NCI-H1436 treated with DMSO at 0.1 percent for 48 hours (cell line): ENCODE measurements at places on chromosomes 1 and 21.

DNA sequence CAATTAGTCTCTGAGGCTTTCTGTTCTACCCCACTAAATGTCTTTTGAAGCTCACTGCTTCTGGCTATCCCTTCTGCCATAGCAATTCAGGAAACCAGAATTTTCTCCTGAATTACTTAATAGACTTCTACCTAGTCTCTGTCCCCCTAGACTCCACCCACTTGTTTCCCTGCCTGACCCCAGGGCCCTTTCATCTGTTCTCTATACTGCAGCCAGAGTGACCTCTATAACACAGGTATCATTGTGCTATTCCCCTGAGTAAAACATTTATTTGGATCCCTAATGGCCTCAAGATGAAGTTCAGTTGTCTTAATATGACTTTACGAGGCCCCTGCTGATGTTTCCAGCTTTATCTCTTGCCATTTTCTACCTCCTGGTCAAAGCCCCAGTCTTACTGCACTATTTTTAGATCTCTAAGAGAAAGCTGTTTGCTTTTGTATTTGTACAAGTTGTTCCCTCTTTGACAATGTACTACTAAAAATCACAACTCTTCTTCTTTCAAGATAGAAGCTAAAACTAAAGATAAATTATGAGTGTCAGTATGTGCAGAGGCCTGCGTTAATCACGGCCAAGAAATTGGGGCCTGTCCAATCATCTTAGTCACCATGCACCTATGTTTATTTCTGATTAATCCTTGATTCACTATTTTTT, 54.5 kb downstream of the ATP1B1 start:
- no peak for DNase-seq

- DNase-seq = no peak
Observed at GRCh38 chr1:107486349-107486748, 345.5 kb downstream of the NTNG1 start.

DNA sequence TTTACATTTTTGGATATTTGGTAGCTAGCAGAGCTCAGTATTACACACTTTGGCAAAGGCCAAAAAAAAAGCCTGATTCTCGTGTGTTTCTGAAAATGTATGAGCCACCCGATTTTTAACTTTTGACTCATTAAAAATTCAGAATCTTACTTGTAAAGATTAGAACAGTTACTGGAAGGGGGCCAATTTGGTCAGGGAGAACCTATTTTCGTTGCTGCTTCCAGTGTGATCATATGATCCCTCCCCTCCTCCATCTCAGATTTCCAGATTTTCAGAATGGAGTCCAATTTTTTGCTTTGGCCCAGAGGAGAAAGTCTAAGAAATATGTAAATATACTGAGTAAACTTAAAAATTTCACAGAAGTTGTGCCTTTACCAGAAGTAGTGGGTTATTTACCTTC, 3.2 kb upstream of the OR2AK2 start:
- DNase-seq = no peak

DNA sequence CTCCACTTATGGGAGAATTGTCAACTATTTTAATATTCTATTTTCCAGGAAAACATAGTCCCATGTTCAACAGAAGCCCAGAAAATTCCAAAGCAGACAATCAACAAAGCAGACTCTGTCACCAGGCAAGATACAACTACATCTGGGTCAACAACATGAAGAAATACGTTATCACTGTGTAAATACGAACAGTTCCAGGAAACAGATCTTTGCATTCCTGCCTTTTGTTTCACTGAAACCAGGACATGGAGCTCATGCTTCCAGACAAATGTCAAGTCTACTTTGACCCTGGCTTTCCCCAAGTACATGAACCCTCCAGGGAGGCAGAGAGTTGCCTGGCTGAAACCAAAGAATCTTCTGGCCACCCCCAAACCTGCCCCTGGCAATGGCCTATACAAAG, 106.7 kb downstream of the SETD4 start:
- DNase-seq = no peak

- DNase-seq = no peak
Observed at GRCh38 chr21:33037501-33037900, 11.8 kb downstream of the OLIG2 start.

- DNase-seq = no peak
Observed at GRCh38 chr1:187091666-187092065, 262.9 kb downstream of the PLA2G4A start.

DNA sequence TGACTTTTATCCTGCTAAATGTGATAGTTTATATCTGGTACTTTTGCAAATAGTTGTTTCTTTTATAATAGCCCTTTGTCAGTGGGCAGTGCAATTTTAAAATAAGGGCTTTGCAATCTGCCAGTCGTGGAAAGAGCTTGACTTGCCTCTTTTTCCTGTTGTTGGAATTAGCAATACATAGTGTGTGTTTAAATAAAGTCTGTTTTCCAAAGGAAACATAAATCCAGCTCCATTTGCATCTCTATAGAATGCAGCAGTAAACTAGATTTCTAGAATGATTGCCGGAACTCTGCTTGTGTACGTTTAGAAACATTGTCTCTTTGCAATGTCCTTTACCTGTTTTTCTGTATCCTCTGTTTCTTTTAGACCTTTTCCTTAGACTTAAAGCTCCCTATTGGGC, 33.1 kb downstream of the GABPA start:
- DNase-seq = no peak

DNA sequence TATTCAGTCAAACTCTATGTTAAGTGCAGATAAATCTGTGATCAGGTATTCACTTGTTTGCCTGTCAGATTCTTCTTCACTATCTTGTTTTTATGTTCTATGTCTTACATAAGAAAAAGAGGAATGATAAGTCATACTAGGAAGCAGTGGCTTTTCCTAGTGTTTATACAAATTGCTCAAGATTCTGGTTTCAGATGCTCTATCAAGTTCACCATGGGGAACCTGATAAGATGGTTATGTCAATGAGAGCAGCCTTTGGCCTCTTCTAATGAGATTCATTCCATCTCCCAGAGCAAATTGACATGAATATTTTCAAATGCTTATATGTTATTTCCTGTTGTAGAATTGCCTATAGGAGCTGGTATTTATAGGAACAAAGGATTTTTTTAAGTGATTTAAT, 218.8 kb upstream of the TMPRSS15 start:
- DNase-seq = no peak

DNA sequence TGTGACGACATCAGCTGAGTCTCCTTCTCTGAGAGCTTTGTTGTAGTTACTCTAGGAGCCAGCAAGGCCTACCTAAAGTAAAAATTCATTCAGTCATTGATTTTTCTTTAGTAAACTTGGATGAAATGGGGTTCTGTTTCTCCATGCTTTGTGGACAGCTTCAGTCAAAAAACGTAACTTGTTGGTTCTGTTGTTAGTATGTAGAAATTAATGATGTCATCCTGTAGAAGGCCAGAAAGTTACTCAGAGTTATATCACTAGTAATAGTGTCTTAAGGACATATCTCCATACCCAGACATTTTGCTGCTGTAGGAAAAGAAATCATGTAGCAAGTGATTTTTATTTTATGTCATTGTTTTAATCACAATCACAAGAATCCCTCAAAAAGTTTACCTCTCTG, 43.0 kb downstream of the KDM1A start:
- no peak for DNase-seq

DNA sequence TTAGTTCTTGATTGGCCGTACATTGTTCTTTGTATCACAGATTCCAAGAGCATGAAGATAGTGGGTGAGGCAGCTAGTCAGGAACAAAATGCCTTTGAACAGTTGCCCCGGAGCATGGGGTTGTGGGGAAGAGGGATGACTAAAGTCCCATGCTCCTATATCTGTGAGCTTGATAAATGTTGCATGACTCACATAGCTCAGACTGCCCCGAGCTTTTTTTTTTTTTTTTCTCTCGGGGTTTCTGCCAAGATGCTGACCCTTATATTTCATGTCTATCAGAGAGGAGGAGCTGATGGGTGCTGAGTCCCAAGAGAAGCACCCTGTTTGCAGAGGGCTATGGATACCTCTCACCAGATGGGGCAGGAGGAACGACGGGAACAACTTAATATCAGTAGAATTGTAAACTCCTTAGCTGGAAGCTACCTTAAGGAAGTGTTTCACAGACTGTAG, 40.6 kb downstream of the SRRM1 start:
- no peak for DNase-seq

GRCh38 chr1:93617670-93618499, 63.8 kb downstream of the BCAR3 start:
- no peak for DNase-seq

GRCh38 chr1:51170342-51170741, 65.7 kb upstream of the RNF11 start:
- no peak for DNase-seq

GRCh38 chr1:73626326-73626725, 571.6 kb downstream of the LRRIQ3 start:
- no peak for DNase-seq

DNA sequence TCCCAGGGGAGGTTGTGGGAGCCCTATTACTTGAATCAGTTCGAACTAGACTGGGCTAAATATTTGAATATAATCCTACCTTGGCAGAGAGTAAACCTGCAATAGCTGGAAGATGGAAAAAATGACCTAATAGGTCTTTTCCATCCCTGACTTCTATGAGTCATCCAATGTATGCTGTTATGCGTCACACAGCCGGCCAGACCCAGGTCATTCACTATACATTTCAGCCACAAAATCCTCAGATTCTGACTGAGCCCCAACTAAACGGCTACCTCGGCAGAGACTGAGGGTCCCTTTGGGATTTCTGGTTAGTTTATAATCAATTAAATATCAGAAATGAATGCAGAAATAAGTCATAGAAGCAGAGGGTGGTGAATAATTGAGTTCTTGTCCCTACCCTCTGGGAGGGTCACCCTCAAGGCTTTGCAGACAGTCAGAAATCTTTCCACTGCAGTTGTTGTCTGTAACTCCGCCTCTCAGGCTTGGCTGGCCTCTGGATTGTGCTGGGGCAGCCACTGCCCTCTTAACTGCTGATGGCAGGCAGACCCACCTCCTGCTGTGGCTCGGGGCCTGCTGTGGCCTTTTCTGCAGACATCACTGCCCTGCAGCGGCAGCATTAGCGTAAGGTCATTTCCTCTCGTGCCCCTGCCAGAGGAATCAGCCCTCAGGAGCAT, 240.5 kb downstream of the TGFB2 start:
- no peak for DNase-seq

DNA sequence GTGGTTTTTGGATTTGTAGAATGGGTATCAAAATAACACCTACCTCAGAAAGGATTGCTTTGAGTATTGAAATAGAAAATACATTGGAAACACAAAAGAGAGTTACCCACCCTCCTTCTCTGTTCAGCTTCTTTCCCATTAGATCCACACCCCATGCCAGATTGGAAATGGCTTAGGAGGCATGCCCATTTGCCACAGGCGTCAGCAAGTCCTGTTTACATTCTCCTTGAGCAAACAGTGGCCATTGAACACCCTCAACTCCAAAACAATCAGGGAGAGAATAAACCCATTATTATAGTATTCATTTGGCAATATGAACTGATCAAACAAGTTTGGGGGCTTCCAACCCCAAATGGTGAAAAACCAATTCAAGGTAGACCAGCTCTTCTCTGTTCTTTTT, 2.4 kb downstream of the ELAPOR1 start:
- no peak for DNase-seq

DNA sequence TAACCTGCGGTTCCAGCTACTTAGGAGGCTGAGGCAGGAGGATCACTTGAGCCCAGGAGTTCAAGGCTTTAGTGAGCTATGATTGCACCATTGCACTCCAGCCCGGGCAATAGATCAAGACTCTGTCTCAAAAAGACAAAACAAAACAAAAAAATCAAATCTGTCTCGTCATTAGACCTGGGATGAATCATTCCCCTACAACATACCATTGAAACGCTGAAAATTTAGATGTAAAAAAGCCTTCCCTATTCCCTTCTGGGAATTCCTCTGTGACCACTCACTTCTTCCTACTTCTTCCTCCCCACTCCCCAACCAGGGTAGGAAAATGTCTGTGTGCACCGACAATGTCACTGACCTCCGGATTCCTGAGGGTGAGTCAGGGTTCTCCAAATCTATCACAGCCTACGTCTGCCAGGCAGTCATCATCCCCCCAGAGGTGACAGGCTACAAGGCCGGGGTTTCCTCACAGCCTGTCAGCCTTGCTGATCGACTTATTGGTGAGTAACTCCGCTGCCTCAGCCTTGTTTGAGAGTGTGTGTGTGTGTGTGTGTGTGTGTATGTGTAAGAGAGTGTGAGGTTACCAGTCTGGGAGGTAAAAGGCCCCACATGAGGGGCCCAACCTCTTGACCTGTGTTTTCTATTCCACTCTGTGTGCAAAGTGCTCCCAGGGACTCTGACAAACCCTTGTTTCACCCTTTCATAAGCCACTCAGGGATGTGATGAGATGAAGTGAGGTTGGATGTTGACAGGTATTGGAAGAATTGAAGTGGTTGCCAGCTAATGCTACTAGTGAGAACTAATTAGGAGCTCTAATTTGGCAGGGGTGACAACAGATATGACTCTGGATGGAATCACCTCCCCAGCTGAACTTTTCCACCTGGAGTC, 16.3 kb upstream of the SARS1 start:
- no peak for DNase-seq

DNA sequence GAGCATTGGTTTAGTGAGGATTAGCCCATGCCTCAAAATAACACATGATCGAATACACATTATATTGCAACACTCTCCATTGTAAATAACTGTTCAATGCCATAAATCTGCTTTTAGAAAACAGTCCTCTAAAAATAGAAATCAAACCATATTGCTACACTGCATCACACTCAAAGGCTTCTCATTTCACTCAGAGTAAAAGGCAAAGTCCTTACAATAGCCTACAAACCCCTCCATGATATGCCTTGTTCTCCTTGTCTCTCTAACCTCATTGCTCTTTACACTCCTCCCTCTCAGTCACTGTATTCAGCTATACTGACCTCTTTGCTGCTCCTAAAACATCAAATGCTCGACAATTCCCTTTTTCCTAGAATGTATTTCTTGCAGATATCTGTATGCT, 64.2 kb downstream of the CYYR1 start:
- DNase-seq = no peak

GRCh38 chr1:12511516-12512468, 106.2 kb downstream of the DHRS3 start:
- DNase-seq = no peak

- DNase-seq = no peak
Observed at GRCh38 chr1:35226546-35226945, 33.6 kb upstream of the SFPQ start.

- no peak for DNase-seq
Observed at GRCh38 chr1:16076865-16077238, 3.4 kb upstream of the FAM131C start.

- no peak for DNase-seq
Observed at GRCh38 chr1:16110884-16111283, 37.4 kb upstream of the FAM131C start.

DNA sequence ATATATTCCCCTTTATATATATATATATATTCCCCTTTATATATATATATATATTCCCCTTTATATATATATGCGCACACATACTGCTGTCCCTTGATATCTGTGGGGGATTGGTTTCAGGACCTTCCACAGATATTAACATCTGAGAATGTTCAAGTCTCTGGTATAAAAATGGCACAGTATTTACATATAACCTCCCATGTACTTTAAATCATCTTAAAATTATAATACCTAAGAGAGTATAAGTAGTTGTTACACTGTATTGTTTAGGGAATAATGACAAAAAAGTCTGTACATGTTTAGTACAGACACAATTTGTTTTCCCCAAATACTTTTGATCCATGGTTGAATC, 45.8 kb downstream of the NR5A2 start:
- DNase-seq = no peak

- no peak for DNase-seq
Observed at GRCh38 chr1:24484199-24484598, 18.4 kb upstream of the RCAN3 start.
